ENCODE measurements at places on chromosomes 6 and 20. TPM values are rescaled to one million over a fixed set of nuclear protein-coding genes. Genes with fewer than 3 reads are reported as not detected.

DOK5 gene
- 12.9 TPM for polyA plus RNA-seq

CRISP2 gene
- not detected for polyA plus RNA-seq

GRCh38 chr6:87698547-87699006 is 3.5 kb downstream of the AKIRIN2 start:
- no peak for DNase-seq

PLN gene
- 1,272 TPM for polyA plus RNA-seq

GRCh38 chr20:3874194-3874844 is 14.9 kb upstream of the PANK2 start:
- no peak for DNase-seq

GRCh38 chr6:38708496-38708895 is 5.6 kb upstream of the GLO1 start:
- DNase-seq = no peak

LHFPL5 gene
- polyA plus RNA-seq = not detected

DNA sequence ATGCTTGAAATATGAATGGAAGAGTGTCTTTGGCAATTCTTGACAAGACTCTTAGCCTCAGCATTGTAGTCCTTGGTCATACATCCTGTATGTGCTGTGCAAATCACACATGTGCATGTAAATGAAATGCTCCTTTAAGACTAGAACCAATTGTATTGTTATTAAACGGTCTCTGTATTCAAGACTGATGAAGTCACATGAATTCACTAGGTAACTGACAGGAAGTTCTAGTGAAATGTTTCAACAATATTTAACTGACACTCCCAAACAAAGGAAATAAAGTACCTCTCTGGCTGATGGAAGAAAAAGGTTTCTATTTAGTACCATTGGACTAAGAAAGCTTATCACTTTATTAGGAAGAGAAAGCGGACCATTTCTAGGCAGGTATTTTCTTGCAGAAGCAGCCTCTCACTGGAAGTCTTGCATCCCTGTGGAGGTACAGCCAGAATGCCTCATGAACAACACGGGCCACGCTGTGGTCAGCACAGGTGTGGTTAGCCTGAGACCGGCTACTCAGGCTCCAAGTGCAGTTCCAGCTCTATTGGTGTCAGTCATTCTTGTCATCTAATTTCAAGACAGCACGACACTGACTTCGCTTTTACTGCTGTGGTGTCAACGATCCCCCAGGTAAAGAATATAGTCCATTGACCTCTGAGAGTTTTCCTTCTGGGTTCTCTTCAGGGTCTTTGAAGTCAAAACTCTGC is 17.3 kb downstream of the PPP1R3G start:
- DNase-seq = no peak

GRCh38 chr6:164057876-164058275 is 643.4 kb downstream of the QKI start:
- DNase-seq = no peak

- no peak for DNase-seq
Measured at GRCh38 chr6:64013011-64013410, 377.4 kb downstream of the PHF3 start.

MATN4 gene
- polyA plus RNA-seq = 0.05 TPM

DNA sequence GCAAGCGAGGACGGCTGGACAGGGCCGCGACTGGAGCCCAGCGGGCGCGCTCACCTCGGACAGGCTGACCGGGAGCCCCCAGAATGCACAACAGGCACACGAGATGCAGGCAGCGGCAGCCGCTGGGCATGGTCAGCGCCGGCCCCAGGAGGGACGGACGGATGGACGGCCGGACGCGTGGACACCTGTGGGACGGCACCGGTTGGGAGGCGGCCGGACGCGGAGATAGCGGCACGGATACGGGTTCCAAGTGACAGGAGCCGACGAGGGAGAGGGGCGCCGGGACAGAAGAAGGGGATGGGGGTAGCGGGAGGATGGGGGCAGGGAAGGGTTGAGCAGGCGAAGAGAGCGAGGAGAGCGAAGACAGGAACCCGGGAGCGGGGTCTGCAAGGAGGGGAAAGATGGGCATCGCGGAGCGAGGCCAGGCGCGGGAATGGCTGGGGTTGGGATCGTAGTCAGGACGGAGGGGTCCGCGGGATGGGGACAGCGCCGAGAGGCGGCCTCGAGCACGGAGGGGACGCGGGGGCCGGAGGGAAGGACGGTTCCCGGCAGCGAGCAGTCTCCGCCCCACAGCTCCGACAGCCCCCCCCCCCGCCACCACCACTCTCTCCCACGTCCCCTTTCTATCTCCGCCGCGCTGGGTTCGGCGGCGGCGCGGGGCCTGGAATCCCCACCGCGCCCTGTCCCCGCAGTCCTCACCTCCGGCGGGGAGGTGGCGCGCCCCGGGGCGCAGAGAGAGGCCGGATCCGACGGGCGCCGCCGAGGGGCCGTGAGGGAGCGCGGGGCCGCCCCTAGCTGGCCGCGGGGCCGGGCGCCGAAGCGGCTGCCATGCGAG is 435 bp downstream of the DLK2 start:
- DNase-seq = peak; percentile 95

- no peak for DNase-seq
Measured at GRCh38 chr6:152085451-152085921, 278.0 kb downstream of the ESR1 start.

GRCh38 chr20:15139522-15139921 is 802.1 kb upstream of the FLRT3 start:
- DNase-seq = no peak

DNA sequence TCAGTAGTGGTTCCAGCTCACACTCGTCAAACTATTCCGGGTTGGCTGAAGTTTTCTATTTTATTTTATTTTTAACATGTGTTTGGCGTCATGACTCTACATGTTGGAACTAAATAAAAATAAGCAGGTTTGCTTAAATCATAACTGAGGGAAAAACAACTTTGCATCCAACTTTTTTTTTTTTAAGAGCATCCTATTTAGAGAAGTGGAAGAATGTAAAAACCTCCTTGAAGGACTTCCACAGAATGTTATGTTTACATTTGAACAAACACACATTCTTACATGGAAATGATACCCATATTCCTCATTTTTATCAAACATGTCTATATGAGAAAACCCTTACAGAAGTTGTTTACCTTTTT is 659 bp downstream of the PRDM1 start:
- no peak for DNase-seq

GRCh38 chr6:113697632-113698410 is 159.3 kb upstream of the MARCKS start:
- DNase-seq = no peak

DNA sequence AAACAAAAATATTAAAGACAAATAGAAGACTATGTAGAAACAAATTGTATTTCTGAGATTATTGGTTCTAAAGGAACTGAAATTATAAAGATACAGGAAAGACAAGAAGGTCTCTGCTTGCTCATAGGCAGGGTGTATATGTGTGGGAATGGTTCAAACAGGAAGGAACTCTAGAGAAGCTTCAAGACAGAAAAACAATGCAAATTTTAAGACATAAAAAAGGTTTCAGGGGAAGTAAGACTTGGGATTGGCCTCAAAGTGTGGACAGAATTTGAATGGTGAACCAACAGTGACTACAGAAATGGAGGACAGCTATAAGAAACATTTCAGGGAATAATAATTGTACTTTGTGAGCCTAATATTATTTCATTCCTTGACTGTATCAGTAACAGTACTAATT is 50.3 kb downstream of the OR2B2 start:
- no peak for DNase-seq

DNA sequence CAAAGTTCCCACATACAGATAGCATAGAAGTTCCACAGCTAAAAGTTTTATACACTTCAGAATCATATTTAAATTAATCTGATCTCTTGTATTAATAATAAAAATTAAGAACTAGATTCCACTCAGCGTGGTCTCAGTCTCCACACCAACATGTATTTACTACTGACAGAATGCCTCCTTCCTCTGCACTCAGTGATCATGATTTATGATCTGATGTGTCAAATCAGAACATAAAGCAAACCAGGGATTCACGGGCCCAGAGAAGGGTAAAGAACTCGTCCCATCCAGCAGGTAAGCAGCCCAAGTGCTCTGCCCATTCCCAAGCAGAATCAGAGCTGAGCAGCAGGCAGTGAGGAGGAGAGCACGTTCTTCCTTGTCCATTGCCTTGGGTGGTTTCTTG is 14.2 kb upstream of the ATRN start:
- DNase-seq = no peak

DNA sequence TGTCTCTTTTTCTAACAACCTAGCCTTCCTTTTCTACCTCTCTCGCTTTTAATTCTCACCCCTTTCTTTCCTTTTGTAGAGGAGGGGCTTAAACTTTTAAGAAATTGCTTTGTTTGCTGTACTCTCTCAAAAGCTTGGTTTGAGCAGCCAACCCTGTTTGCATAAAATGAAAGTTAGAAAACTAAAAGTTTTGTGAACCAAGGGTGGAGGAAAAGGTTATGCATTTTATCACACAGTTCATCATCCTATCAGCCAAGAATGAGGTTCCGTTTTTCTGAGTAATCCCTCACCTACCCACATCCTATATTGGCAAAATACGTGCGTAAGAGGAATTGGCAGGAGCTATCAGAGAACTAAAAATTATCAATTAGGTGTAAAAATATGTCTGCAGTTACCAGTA is 42.8 kb upstream of the LOC128125822 start:
- DNase-seq = no peak

DNA sequence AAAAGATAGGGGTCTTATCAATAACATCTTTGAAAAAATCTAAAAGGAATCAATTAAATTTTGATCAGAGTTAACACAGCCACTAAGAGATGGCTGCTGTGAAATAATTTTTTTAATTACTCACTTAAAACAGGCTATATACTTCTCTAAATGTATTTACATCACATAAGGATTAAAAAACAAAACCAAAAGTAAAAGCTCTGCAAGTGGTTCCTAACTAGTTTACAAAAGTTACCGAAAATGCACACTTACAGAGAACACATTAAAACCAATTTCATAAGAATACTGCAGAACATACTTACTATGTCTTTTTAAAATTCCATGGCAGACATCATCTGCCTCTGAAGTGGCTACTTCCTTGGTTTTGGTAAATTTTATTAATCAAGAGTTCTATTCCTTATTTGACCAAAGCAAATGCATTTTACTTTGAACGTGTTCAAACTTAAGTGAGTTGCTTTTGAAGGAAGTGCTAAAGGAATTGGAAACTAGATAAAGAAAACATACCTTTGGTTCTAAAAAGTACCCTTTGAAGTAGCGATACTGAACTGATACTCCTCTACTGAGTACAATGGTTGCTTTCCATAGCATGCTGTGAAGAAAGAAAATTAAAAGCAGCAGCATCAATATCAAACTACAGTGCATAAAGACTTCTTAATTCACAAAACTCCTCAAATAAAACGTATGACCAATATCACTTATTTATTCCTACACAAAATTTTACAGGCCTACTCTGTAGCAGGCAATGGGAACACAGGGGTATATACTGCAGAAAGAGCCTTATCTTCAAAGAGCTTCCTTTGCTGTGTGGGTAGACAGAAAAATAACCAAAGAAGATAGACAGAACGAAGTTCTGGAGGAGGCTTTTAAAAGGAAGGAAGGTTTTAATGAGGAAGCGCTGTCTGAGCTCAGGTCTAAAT is 157.1 kb upstream of the SHLD1 start:
- DNase-seq = no peak

All from right cardiac atrium (tissue), 5 donors.